ENCODE measurements at places on chromosomes 11 and 22.
A peak's percentile ranks its signal among the peaks of the same experiment; 100 is the strongest.

DNA sequence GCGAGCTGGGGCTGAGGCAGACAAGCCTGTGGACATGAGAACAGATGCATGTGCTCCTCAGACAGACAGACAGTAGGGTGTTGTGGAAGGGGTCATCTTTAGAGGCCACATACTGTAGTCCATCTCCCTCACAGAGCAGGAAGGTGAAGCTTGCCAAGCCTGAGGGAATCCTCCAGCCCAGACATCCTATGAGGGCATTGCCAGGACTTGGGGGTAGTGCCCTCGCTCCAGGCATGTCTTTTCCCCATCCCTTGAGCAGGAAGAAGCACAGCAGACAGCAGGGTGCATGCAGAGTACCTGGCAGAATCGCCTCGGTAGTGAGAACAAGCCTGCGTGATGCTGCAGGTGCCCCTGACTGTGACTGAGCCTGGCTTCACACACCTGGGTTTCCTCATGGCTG is 66.5 kb upstream of the CLDN5 start:
- DNase-seq, result no peak

- no peak for DNase-seq
Measured at GRCh38 chr11:31895926-31896325, 84.8 kb upstream of the PAX6 start.

GRCh38 chr11:31932879-31933278 is 121.8 kb upstream of the PAX6 start:
- no peak for DNase-seq

DNA sequence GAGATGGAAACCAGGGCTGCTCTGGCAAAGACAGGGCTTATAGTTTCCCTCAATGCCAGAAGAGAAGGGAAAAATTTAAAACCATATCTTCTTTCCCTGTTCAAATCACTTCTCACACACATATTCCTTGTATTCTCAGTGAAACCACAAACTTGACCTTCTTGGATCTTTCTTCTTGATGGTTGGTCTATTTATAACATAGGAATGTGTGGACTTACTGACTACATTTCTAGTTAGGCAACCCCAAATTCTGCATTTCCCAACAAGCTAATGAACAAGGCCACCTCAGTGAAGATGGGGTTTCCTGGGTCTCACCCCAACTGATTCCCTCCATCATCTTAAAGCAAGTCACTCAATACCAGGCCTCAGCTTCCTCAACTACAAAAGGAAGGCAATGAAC is 3.8 kb upstream of the QSER1 start:
- peak; percentile 75 for DNase-seq

GRCh38 chr11:67119585-67120391 is 725 bp downstream of the KDM2A start:
- peak; percentile 14 for DNase-seq

GRCh38 chr11:94705891-94706615 is 62.1 kb upstream of the AMOTL1 start:
- peak; percentile 58 for DNase-seq

- no peak for DNase-seq
Measured at GRCh38 chr11:82757660-82758357, 24.1 kb upstream of the FAM181B start.

GRCh38 chr11:16738947-16739815 is 734 bp downstream of the C11orf58 start:
- DNase-seq, result peak; percentile 27

DNA sequence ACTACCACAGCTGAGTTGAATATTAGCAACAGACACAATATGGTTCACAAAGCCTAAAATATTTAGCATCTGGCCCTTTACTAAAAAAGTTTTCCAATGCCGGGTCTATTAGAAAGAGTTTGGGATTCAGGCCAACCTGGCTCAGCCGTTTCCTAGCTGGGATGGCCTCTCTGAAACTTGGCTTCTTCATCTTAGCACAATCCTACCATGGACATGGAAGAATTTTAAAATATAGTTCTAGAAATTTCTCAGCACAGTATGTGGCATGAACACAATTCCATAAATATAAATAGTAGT is 103.8 kb downstream of the RRAS2 start:
- DNase-seq, result no peak

GRCh38 chr11:123196060-123196714 is 1.1 kb upstream of the CLMP start:
- DNase-seq, result no peak

DNA sequence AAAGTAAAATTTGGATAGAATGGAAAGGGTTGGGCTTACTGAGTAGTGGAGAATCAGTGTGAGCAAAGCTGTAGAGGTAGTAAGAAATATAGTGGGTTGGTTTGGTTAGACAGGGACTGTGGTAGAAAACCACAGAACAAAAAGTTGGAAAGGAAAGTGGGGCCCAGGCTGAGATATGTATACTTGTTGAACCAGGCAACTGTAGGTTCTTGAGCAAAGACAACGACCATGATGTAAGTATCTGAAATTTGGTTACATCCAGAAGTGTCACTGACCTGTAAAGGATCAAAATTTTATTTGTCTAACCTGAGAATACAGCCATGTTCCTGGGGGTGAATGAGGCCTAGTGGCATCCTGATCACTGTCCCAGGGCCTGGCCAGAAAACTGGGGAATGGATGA is 114.1 kb downstream of the STIM1 start:
- DNase-seq, result no peak

DNA sequence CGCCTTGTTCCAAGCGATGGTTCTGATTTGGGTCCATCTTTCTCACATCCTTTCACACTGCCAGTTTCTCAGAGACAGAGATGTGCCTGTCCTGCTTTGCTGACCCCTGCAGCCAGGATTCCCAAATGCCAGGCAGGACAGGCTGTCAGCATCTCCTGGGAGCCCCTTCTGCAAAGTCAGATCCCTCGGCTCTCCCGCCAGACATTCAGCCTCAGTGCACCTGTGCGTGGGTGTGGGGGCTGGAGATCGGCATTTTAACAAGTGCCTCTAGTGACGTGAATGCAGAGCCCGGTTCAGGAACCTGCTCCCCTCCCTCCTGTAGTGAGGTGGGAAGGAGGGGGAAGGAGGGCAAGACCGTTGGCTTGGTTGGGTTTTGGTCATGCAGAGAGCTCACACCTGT is 108.9 kb upstream of the FGF3 start:
- no peak for DNase-seq

GRCh38 chr11:107859459-107860239 is 1.1 kb upstream of the SLC35F2 start:
- DNase-seq, result no peak

DNA sequence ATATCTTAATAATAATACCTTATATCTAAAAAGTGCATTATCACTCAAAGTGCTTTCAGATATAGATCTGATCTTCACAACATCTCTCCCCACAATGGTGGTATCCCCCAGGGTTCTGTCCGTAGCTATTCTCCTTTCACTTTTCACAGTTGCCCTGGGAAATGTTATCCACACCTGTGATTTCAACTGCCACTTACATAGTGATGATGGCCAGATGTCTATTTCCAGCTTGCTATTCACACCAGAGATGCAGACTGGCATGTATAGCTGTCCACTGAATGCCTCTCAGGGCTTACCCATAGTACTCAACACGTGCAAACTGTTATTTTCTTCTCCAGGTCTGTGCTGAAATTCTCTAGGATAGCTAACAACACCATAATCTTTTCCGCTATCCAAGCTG is 724.7 kb downstream of the DLG2 start:
- no peak for DNase-seq

- no peak for DNase-seq
Measured at GRCh38 chr22:23119494-23120414, 22.0 kb downstream of the RSPH14 start.

GRCh38 chr11:110793556-110793955 is 81.3 kb upstream of the ARHGAP20 start:
- no peak for DNase-seq

- no peak for DNase-seq
Measured at GRCh38 chr11:67062526-67063373, 6.1 kb downstream of the RHOD start.

GRCh38 chr22:43554259-43554636 is 142.4 kb downstream of the MPPED1 start:
- no peak for DNase-seq

GRCh38 chr11:111764621-111765020 is 1.6 kb downstream of the PPP2R1B start:
- DNase-seq, result peak; percentile 37

- DNase-seq, result no peak
Measured at GRCh38 chr11:110735455-110736170, 23.4 kb upstream of the ARHGAP20 start.

DNA sequence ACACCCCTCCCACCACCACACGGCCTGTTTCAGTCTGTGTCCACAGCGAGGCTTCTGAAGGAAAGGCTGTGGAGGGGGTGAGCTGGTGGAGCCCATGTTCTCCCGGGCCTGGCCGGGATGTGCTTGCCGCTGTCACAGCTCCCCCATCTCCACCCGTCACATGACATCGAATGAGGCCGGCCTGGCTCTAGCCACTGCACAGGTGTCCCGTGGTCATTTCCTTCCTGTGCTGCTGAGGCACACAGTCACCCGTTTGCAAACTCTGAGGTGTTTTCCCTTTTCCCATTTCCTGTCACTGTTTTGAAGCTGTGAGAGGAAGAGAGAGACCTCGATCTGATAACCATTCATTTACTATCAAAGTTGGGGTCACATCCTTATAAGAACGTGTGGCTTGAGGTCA is 55.7 kb upstream of the CLDN5 start:
- no peak for DNase-seq

DNA sequence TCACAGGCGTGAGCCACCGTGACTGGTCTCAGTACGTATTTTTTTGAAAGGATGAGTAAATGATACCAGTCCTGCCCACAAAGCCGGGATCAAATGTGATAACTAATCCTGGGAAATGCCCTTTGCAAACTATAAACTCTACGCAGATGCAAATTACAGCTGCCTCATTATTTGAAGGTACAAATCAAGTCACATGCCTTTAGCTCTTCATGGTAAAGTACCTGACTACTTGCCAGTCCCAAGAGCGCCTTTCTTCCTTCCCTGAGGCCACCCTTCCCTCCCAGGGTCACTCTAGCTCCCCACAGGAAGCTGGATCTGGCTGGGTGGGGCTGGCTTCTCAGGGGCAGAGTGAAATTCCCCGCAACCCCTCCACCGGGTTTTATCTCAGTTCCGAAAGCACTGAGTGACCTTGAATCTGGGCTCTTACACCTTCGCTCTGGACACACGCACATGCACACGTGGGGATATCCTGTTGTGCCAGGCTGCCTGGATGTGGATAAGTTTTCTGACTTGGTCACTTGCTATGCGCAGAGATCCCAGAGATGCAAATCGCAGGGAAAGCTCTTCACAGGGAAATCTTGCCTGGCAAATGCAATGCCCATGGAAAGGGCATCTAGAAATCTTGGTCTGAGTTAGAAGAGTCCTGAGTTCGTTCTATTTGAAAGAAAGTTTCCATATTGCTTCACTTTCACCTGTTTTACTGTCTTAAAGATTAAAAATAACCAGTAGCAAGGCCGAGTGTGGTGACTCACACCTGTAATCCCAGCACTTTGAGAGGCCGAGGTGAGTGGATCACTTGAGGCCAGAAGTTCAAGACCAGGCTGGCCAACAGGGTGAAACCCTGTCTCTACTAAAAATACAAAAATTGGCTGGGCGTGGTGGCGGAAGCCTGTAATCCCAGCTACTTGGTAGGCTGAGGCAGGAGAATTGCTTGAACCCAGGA is 8.5 kb downstream of the A4GALT start:
- peak; percentile 64 for DNase-seq

- peak; percentile 71 for DNase-seq
Measured at GRCh38 chr11:30009060-30009459, 7.8 kb downstream of the KCNA4 start.

GRCh38 chr11:93648158-93648557 is 13.3 kb upstream of the CEP295 start:
- peak; percentile 28 for DNase-seq

DNA sequence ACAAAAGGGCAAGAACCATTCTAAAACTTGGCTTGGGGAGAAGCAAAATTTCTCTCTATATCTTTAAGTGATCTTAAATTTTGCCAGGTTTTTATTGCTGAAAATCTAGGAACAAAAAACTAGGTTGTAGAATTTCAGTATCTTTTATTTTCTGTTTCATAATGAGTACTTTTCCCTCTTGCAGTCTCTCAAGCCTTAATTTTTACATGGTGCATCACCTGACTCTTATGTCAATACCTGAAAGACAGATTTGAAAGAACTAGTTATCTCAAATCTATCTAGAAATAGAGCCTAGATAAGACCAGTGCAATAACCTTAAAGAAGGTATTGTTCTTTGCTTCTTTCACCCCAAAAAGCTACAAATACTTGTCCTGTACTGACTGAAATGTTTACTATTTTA is 122.1 kb downstream of the TRIM44 start:
- DNase-seq, result no peak

DNA sequence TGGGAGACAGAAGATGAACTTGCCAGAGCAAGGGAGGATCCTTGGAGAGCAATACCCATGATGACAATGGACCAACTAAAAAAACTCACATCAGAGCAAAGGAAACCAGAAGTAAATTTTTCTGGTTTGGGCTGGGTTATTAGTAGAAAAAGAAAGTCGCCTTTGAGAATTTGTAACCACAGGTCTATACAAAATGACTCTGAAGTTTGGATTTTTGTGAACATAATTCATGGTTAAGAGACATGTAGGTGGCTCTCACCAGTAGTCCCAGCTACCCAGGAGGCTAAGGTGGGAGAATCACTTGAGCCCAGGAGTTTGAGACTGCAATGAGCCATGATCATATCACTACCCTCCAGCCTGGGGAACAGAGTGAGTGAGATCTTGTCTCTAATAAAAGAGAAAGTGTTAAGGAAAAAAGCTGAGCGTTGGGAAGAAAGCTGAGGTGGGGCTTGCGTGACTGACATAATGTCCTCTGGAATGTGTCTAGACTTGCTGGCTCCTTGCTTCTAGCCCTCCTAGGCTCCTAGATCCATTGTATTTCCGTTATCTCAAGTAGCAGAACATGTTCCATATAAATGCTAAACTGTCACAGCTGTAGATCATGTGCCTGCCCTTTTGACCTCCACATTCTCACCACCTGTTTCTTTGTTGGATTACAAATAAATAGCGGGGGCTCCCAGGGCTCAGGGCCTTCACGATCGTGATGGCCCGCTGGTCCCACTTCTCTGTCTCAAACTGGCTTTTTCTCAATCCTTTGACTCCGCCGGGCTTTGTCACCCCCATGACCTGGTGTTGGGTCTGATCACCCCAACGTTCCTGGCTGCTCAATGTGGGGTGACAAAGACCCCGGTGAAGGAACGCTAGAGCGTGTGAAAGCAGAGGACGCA is 56.2 kb upstream of the SC5D start:
- peak; percentile 9 for DNase-seq

DNA sequence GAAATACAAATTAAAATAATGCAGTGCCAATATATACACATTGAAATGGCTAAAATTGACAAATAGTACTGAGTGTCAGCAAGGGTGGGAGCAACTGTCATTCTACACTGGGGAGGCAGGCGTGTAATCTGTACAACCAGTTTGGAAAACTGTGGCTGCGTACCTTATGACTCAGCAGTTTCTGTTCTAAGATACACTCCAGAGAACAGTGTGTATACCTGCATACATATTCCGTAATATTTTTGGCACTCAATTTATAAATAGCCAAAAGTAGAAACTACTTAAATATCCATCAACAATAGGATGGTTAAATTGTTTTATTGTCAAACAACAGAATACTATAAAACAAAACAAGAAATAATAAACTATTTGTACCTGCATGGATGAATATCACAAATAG is 57.6 kb downstream of the RNF169 start:
- no peak for DNase-seq

GRCh38 chr11:19905280-19905853 is 192.7 kb downstream of the NAV2 start:
- peak; percentile 60 for DNase-seq

GRCh38 chr22:35914665-35915476 is 113.8 kb downstream of the RBFOX2 start:
- peak; percentile 90 for DNase-seq

- DNase-seq, result no peak
Measured at GRCh38 chr22:23772649-23773473, at the start of gene MMP11. MMP11 (plus strand) TSS chr22:23772849; CDS start chr22:23772871, 22 bp downstream.

All from amniotic epithelial cell (primary cell).